NCI-H774 (cell line): ENCODE measurements at places on chromosomes 1 and 21.

- no peak for DNase-seq
Observed at GRCh38 chr1:61013189-61013945, 69.0 kb upstream of the NFIA start.

- no peak for DNase-seq
Observed at GRCh38 chr1:44650159-44650831, 24.0 kb downstream of the TMEM53 start.

DNA sequence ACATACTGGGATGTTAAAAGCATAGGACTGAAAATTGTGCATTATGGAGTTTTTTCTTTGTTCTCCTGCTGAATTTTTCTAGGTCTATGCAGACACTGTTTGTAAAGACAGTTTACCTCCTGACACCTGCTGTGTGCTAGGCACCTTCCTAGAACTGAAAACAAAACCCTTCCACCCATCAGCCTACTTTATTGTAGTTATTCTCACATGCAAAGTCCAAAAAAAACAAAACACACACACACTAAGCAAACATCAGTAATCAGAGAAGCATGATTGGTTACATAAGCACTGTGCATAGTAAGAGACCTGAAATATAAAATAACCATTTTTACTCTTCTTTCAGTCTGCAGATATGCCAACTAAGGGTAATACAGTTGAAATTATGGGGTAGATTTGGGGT, 195.1 kb downstream of the CRB1 start:
- DNase-seq = peak; percentile 41

- DNase-seq = no peak
Observed at GRCh38 chr1:68107771-68108170, 57.3 kb upstream of the DIRAS3 start.

GRCh38 chr1:189510827-189511226, 966.8 kb downstream of the BRINP3 start:
- no peak for DNase-seq

- no peak for DNase-seq
Observed at GRCh38 chr1:229874609-229875008, 192.4 kb upstream of the GALNT2 start.

DNA sequence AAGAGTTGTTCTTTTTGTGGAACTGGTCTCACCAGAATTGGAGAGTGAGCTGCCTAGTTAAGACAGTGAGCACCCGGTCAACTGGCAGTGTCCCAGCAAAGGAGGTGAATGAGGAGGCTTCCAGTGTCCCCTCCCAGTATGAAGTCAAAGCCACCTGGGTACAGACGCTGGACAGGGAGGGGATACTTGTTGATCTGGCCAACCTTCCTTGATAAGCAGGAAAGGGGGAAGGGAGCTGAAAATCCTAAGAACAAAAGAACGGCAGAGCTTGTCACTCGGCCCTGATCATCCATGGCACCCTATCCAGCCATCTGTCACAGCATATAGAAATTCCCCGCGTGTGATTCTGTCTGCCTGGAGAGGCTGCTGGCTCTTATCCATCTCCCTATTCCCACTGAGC, 91.5 kb downstream of the SSBP3 start:
- no peak for DNase-seq

DNA sequence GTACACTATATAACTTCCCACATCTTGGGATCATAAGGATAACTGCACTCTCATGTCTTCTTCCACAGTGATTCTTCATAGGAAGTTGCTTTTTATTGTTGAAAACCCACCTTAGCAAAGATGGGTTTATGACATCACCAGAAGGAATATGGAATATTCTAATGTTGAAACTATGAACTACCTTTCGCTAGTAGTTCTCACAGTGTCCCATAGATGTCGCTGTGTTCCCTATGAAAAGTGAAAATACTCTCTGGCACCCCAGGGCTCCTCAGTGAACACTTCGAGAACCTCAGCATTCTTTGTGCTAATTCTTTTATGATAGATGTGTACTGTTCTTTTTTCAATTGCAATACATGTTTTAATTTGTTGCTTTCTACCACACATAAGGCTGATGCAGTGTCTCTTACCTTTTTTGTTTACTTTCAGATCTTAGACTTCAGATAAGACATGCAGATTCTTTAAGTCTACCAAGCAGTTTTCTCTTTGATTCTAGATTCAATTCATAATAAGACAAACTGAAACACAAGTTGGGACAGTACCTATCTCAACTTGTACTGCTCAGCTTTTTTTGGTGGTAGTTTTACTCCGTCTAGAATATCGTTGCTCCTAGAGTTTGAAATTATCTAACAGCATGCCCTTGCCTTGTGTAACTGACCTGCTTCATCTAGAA, 90.8 kb downstream of the GTF2B start:
- DNase-seq = no peak

- DNase-seq = peak; percentile 33
Observed at GRCh38 chr1:62144238-62144831, 50.3 kb upstream of the L1TD1 start.

GRCh38 chr1:3714284-3714741, 37.9 kb upstream of the CCDC27 start:
- DNase-seq = no peak

GRCh38 chr21:34132202-34132601, 58.8 kb downstream of the MRPS6 start:
- no peak for DNase-seq

DNA sequence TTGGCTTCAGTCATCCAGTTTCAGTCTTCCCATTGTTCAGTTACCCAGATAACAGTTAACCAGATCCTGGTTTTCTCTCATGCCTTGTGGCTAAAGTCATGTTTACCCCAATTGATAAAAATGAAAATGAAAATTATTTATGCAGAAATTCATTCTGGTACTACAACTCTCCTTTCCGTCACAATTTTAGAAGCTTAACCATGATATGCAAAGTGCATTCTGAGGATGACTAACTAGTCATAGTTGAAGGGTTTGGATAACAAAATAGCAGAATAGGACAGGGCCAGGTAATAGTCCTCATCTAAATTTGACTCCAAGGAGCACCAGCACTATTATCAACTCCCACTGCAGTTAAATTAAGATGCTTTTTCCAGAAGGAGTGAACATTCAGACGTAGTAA, 94.7 kb downstream of the NTMT2 start:
- DNase-seq = no peak

DNA sequence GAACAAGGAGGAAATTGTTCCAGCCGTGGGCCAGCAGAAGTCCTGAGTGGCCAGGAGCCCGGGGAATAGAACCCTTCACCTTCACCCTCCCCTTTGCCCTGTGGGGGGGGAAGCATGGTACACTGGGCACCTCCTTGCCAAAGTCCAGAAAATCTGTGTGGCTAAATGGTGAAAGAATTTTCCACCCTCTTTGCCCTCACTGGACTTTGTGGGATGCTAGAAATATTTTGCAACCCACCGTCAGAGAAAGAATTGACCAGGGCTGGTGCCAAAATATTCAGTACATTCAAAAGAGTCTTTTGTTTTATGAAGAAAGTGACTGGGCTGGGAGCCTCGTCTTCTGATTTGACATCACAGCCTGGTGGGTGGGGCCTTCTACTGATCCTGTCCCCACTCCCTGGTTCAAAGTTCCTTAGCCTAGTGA, 14.6 kb downstream of the NFASC start:
- no peak for DNase-seq
